Stimulated activated CD4-positive, alpha-beta T cell treated with anti-CD3 and anti-CD28 coated beads, Interleukin-1b, Interleukin-23, amount 100 ng/mL, for 1 hour (primary cell): ENCODE measurements at places on chromosomes 4 and X.

DNA sequence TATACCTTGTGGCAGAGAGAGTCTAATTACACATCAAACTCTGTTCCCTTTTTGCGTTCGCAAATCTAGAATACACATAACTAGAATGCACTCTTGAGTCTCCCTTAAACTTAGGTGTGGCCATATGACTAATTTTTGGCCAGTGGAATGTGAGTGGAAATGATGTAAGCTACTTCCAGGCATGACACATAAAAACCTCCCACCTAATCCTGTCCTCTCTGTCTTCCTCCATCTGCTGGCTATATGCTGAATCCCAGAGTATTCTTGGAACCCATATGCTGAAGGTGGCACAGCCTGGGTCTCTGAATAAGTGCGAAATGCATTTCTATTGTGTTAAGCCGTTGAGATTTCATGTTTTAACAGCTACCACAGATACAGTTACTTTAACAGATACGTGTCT, 269.9 kb upstream of the NRK start:
- no peak for DNase-seq

- DNase-seq = no peak
Observed at GRCh38 chr4:1519787-1520661, 113.8 kb upstream of the NKX1-1 start.

DNA sequence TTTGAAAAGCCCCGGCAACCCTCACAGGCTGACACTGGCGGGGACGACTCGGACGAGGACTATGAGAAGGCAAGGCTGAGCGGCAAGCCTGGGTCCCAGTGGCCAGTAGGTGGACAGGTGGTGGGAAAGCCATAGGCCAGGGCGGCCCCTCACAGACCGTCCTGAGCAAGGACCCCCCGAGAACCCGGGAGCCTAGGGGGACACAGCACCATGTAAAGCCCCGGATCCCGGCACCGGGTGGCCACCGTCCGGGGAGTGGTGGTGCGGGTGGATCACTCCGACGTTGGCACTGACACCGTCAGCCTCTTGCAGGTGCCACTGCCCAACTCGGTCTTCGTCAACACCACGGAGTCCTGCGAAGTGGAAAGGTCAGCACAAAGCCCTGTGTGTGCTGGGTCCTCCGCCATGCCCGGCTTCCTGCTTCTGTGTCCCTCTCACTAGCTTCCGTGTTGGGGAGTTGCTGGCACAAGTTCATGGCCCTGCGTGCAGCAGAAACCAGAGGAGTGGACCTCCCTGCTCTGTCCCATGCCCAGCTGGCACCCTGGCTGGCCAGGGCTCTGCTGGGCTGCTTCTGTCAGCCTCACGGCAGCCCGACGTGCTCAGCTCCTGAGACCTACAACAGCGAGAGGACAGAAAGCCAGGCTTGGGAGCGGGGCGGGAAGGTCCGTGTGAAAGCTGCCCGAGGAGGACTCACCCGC, 11.9 kb upstream of the ADD1 start:
- no peak for DNase-seq

DNA sequence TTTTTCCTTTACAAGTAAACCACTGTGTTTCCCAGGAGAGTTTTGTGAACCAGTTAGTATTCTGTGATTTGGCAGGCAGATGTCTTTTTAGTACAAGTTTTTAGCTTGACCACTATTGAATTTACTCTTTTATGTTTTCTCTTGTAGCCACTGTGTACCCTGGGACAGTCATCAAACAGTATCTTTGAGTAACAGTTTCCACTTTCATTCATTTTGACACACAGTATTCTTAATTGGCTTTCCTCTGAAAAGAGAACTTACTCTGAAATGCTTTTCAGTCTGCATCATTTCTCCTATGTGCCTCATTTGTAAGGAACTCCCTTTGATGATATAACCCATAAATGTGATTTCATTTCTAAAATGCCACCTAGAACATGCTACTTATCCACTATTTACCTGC, 476.5 kb downstream of the PDGFC start:
- no peak for DNase-seq

DNA sequence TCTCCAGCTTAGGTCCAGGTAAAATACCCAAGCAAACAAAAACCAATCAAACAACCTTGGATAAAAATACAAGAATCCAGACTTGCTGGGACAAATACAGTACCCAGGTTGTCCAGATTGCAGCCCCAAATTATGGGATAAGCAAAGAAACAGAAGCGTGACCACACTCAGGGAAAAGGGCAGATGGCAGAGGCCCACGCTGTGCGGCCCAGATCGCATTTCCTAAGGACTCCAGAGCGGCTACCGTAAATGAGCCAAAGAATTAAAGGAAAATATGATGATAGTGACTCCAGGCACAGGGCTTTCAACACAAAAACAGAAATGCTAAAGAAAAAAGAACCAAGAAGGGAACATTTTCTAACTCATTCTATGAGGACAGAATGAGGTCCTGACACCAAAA, 50.3 kb downstream of the FGFRL1 start:
- DNase-seq = no peak

GRCh38 chr4:86218746-86219473, 140.9 kb downstream of the MAPK10 start:
- DNase-seq = no peak

- DNase-seq = no peak
Observed at GRCh38 chrX:106917830-106918500, 2.2 kb upstream of the CLDN2 start.

GRCh38 chr4:15110120-15110571, 107.9 kb downstream of the CPEB2 start:
- DNase-seq = no peak

GRCh38 chrX:25025615-25026014, 9.8 kb upstream of the ARX start:
- DNase-seq = no peak

DNA sequence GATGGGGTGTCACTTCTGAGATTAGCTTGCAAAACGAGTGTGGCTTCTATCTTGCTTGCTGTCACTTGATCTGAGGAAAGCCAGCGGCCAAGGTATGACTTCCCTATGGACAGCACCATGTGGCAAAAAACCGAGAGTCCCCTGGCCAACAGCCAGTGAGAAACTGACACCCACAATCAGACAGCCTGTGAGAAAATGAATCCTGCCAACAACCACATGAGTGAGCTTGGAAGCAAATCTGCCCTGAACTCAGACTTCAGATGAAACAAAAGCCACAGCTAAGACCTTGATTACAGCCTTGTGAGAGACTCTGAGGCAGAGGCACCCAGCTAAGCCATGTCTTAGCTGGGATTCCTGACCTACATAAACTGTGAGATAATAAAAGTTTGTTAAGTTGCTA, 45.5 kb downstream of the PPP1R2C start:
- DNase-seq = no peak

DNA sequence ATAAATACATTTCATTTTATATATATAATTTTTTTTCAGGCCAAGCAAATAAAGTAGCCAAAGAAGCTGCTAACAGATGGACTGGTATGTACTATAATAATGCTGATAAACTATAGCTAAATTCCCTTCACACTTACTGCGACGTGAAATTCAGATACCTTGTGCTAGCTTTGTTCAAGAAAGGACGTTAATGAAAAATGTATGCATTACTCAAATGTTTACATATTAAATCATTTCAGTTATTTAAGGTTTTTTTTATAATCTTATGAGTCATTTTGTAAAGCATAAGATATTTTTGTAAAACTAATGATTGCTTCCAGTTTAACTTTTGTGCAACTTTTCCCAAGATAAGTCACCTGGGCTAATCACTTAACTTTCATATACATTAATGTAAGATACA, 57.2 kb upstream of the TMEM131L start:
- DNase-seq = no peak

GRCh38 chrX:150913511-150913910, 15.0 kb upstream of the CD99L2 start:
- no peak for DNase-seq

DNA sequence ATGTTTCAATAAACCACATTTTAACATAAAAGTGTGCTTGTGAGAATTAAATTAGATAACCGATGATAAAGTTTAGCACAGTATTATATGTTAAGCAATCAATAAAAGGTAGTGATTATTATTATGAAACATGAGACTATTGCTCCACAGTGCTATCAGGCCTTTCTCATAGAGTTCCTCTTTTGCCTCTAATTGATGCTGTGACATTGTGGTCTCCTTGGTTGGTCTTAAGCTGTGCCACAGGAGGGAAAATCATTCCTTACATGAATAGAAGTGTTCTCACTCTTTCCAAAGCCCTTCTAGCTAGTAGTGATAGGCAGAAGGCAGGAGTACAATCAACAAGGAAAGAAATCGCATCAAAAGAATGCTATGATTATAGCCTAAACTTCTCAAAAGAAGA, 9.2 kb upstream of the PDHA2 start:
- DNase-seq = no peak
